ENCODE measurements at places on chromosomes 5 and 9.

GRCh38 chr9:71719562-71719961 is 48.8 kb downstream of the CEMIP2 start:
- DNase-seq = no peak

- DNase-seq = no peak
These were observed 422.3 kb downstream of the PRR16 start for GRCh38 chr5:120886351-120886860.

DNA sequence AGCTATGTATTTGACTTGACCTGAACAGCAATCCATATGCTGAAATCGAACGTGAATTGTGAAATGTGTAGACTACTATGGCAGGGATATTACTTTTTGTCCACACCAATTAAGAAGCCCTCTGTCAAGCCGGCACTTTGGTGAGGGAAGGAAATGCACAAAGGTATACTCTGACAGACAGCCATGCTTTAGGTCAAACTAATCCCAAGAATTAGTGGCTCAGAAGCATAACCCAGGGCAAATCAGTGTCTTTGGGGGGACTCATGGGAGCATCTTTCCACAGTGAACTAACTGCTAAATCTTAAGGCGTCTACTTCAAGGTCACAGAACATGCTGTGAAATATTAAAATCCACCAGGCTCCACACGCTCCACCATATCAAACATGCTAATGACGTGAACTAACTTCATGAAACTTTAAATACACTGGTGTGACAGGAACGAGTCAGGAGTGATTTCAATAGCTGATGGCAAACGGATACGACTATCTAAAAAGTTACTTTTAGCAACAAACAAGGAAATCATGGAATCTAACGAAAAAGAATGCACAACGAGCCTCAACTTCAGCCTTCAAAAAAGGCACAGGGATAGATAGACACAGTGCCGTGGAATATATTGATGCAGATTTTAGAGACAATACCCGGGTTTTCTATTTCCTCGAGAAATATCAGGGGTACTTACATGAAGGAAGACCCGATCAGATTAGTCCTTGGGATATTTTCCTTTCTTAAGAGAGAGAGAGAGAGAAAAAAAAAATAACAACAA is 527 bp downstream of the MEF2C start:
- DNase-seq = no peak

DNA sequence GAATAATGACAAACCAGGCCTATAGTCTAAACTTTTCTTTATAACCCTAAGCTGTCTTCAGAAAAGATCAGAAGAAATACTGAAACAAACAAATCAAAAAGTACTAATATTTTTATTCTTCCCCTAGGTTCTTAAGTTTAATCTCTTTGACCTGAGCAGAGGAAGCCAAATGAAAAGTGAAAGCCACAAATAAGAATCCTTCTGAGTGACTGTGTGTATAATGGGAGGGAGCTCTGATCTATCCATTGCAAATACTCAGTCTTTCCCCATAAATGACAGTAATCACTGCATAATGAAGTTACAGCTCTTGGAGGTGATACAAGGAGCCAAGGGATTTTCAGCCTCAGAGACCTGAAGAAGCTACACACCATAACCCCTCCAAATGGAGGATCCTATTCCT is 126.9 kb upstream of the ATP10B start:
- no peak for DNase-seq

DNA sequence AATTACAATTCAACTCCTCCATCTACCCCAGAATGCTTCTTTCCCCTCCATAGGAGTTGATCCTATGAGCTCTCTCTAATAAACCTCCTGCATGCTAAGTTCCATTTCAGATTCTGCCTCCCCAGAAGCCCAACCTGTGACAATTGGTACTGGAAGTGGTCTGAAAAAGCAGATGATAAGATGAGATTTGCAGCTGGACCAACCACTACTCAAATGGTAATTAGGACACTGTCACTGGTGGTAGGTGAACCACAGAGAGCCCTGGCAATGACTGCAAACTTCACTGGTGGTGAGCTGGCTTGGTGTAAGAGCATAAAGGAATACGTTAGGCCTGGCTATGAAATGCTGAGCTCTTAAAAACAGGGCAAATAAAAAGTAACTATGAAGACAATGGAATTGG is 112.6 kb downstream of the ESM1 start:
- DNase-seq = no peak

All from RWPE1 (cell line).